ENCODE measurements at places on chromosomes 5 and 9.

DNA sequence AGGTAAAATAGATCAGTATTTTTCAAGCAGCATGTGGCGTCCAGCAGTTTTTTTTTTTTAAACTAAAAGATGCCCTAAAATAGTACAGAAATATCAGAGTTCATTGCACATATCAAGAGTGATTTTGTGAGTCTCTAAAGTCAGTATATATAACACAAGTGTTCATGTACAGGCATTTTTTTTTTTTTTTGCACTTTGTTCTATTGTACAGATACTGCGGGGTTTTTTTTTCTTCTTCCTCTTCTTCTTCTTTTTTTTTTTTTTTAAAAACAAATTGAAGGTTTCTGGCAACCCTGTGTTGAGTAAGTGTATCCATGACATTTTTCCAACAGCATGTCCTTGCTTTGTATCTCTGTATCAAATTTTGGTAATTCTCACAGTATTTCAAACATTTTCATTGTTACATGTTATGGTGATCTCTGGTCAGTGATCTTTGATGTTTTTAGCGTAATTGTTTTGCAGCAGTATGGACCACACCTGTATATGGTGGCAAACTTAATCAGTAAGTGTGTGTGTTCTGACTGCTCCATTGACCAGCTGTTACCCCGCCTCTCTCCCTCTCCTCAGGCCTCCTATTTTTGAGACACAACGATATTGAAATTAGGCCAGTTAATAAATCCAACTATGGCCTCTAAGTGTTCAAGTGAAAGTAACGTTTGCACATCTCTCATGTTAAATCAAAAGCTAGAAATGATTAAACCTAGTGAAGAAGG lies 76.8 kb downstream of the TRIO start:
- DNase-seq: no peak

DNA sequence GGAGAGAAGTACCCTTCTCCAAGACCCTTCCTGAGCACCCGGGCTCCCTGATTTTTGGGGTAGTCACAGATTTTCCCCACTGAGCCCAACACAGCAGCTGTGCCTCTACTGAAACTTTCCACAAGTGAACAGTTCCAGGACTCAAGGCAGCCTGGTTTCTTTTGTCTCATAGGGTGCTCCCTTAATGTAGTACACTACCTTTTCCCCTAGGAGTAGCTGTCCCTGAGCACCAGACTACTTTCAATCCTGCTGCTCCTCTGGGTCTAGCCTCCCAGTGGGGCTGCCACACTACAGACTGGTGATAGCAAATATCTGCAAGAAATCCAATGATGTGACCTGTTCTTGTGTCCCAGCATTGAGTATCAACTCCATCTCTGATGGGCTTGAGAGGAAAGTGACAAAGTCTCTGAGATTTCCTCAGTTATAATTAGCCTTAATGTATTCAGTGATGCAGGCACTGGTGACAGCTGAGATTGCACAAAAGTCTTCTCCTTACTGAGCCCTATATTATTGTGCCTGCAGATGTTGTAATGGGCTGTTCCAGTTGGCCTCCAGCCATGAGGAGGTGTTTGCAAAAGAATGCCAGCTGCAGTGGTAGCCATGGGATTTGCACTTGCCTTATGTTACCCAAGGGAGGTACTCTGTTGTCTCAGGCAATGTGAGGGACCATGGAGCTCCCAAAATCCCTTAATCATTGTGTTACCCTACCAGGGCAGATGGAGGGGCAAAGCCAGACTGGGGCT lies 1802.5 kb downstream of the EFNA5 start:
- no peak for DNase-seq

DNA sequence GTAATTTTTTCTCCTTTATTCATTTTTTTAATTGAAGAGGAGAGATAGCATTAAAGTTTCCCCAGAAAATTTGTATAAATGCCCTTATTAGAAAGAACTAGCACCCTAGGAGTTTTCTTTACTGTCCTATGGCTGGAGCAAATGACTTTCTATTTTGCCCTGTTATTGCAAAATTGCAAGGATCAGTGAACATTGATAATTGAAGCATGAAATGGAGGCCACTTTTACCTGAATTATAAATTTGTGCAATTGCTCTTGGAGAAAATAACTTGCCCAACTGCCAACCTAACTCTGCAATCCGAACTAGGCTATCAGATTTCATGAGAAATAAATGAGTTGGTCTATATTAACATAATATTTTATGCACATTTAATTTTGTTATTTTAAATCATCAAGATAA lies 111.9 kb downstream of the MTRR start:
- no peak for DNase-seq

DNA sequence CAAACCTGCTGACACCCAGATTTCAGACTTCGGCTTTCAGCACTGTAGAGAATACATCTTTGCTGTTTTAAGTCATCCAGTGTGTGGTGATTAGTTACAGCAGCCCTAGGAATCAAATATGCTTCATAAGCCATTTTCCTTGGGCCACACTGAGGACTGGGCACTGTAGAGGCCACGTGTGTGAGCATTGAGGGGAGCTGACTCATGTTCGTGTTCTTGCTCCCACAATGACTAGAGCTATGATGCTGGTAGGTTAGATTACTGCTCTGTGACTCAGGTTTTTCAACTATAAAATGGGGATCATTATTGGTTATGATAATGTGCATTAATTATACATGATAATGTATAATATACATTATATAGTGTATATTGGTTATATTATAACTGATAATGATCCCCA lies 96.5 kb upstream of the PALM2AKAP2 start:
- DNase-seq: no peak

- DNase-seq: no peak
Measured at GRCh38 chr9:75432888-75433287, 344.6 kb downstream of the OSTF1 start.

GRCh38 chr5:172874647-172875504 lies 40.8 kb downstream of the ERGIC1 start:
- no peak for DNase-seq

- DNase-seq: no peak
Measured at GRCh38 chr9:132997591-132997990, 19.1 kb downstream of the GFI1B start.

DNA sequence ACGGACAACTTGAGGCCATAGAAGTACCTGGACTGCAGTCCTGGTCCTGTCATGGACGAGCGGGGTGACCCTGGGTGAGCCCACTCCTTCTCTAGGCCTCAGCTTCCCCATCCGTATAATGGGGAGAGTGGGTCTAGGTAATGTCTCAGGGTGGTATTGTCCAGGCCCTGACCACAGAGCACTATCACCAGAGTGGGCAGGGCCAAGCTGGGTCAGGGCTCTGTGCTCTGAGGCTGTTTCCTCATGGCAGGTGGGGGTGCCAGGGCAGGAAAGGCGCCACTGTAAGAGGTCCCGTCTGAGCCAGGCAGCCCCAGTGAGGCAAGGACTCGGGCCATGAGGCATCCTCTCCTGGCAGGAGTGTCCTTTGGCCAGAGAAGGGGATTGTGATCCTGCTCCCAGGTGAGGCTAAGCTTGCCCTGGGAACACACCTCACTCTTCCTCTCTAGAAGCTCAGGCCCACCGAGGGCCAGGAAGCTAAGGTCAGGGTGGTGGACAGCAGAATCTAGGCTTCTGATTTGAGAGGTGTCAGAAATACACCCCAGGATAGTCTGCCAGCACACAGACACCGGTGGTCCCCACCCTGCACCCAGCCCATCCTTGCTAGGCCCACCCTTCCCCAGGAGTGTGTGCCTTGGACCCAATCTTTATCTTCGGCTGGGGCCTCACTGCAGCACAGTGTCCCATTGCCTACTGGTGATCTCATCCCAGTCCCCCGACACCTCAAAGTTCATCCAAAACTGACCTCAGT lies 1.5 kb upstream of the MYOZ3 start:
- no peak for DNase-seq

DNA sequence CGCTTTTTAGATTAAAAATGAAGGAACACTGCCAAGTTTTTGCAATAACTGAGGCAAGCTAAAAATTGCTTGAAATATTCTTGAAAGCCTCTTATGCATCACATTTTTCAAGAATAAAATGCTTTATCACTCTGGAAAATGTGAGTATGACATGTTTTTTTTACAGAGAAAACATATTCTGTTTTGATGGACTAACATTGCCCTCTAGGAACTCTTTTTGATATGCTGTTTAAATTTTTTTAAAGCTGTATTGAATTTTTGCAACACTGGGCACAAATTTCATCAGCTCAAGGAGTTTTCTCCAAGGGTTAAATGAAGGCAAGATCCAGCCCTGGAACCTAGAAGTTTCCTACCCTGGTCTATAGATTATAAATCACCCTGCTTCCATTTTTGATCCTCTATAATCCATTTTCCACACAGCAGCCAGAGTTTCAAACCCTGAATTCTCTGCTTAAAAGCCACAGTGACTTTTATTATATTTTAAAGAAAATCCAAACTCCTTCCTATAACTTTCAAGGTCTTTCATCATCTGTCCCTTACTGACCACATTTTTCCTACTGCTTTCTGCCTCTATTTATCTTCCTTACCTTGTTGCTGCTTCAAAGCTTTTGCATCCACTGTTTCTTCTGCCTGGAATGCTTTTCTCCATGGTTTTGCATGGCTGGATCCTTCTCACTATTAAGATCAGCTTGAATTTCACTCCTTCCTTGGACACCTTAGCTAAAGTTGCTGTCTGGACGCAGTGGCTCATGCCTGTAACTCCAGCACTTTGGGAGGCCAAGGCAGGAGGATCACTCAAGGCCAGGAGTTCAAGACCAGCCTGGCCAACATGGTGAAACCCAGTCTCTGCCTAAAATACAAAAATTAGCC lies 60.9 kb downstream of the IL31RA start:
- DNase-seq: no peak

- DNase-seq: peak; percentile 29
Measured at GRCh38 chr5:123449424-123449974, 26.3 kb upstream of the CEP120 start.

- no peak for DNase-seq
Measured at GRCh38 chr9:8309258-8309657, 509.7 kb upstream of the DMAC1 start.

DNA sequence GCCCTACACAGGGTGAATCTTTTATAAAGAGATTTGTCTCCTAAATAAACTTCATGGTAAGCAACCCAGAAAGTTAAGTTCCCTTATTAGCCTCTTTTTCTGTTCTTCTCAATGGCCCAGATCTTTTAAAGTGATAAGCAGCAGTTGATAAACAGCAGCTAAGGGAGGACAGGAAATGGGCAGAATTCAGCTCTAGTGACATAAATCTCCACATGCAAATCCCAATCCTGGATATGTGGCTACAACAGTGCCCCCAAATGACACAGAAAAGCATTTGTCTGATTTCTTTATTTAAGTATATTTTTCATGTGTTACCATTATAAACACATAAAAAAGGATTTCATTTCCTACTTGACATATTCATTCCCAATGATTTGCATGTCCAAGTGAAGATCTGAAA lies 199.0 kb downstream of the DTWD2 start:
- no peak for DNase-seq

DNA sequence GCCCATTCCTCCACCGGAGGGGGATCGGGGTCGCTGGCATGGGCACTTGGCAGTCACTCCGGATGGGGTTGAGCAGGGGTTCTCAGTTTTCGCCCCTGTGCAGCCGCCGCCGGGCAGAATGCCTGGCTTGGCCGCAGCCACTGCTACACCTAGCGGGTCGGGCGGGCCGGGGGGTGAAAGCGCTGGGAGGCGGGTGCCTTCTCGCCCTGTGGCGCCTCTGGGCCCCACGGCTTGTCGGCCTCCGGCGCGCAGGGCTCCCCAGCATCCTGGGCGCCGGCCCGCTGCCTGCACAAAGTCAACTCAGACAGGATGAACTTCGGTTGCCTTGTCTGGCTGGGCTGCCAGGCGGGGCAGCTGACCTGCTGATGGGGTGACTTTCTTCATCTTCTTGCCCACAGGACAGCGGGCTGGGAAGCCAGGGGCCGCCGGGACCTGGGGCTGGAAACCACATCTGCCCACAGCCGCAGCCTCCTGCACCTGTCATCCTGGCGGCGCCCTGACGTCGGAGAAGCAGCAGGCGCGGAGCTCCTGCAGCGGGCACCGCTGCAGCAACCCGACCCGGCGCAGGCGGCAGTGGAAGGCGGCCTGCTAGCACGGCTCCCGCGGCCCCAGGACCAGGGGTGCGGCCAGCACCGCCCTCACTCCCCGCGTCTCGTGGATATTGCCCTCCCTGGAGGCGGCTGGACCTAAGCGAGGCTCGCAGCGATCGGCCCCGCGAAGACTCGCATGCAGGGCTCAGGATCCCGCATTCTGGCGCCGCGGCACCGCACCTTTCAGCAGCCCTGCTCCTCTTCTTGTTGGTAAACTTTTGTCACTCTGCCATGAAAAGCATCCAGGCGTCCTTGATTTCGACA lies 1.3 kb upstream of the ANKRD18A start:
- peak; percentile 46 for DNase-seq

DNA sequence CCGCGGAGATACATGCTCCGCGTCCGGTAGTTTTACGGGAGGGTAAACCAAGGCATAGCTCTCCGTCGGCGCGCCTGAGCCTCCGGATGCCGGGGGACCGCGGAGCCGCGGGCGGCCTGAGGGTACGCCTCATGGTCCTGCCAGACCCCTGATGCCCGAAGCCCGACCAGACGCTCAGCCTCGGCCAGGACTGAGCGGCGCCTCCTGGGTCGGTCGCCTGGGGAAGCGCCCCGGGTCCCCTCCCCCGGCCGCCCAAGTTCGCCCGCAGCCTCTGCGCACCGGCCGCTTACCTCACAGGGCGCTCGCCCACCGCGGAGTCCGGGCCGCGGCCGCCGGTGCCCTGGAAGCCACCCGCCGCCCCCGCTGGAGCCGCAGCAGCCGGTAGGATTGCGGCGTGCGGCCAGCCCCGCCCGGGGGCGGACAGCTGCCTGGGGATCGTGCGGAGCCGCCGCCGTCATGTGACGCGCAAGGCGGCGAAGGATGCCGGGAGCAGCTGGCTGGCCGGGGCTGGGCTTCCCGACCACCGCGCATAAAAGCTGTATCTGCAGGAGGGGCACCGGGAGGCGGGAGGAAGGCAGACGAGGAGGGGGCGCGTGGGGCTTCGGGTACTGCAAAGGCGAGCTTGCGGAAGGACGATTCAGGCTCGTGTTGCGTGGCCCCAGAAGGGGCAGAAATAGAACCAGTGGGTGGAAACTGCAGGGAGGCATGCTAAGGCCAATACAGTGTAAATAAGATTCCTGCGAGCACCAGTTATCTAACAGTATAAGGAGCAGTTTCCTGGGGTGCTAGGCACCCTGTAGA lies at the start of gene FBXO10:
FBXO10 (minus strand) TSS at position 460 of the 801 bp plus-strand sequence. CDS start 34,612 bp downstream, outside the sequence.
- no peak for DNase-seq

DNA sequence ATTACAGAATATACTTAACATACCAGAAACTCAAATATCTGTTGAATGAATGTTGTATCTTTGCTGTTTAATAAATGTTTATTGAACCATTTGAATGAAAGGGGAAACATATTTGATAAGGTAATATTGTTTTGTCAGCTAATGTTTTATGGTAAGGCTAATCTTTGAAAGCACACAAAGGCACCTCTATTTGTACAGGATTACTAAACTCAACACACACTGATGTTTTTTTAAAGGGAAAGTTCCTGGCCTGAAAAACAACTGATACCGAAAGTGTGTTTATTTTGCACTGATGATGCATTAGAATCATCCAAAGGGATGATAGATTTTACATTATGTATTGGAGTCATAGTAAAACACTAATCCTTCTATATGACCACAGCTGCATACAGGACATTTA lies 82.5 kb downstream of the ADCY2 start:
- DNase-seq: no peak

- no peak for DNase-seq
Measured at GRCh38 chr5:10857338-10857733, 96.3 kb upstream of the DAP start.

- DNase-seq: no peak
Measured at GRCh38 chr9:6147846-6148245, 67.8 kb upstream of the IL33 start.

GRCh38 chr9:28092981-28093936 lies 520.0 kb upstream of the C9orf72 start:
- DNase-seq: no peak
